ENCODE measurements at places on chromosomes 12 and 14. TPM values are rescaled to one million over a fixed set of nuclear protein-coding genes. Genes with fewer than 3 reads are reported as not detected.

Gene TOMM20L
- polyA plus RNA-seq = 1.9 TPM

Gene KRT85
- polyA plus RNA-seq = not detected

Gene MYRFL
- polyA plus RNA-seq = 0.87 TPM

Gene RIMBP2
- polyA plus RNA-seq = 12.7 TPM

Gene DENR
- 95.2 TPM for polyA plus RNA-seq

Gene IAPP
- not detected for polyA plus RNA-seq

Gene MYH6
- 0.21 TPM for polyA plus RNA-seq

Gene CIDEB
- polyA plus RNA-seq = 22.4 TPM

Gene RPS29
- 1,796 TPM for polyA plus RNA-seq

GRCh38 chr12:4196805-4197420 is 76.6 kb upstream of the CCND2 start:
- DNase-seq = no peak

DNA sequence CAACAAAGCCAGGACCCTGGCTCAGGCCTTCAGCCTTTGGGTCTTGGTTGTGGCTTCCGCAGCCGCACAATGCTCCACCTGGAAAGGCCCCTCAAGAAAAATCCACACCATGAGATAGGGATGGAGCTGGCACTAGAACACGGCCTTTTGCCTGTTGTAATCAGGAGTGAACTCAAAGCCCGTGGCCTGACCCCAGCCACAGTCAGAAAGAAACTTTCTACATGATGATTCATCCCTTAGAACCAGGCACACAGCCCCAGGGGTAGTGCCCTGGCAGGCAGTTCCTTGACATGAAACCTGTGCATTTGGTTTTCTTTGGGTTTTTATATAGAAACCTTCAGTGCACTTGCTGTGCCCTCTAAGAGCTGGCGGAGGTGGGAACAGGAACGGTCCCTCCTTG is 5.1 kb downstream of the CLMN start:
- DNase-seq = no peak

DNA sequence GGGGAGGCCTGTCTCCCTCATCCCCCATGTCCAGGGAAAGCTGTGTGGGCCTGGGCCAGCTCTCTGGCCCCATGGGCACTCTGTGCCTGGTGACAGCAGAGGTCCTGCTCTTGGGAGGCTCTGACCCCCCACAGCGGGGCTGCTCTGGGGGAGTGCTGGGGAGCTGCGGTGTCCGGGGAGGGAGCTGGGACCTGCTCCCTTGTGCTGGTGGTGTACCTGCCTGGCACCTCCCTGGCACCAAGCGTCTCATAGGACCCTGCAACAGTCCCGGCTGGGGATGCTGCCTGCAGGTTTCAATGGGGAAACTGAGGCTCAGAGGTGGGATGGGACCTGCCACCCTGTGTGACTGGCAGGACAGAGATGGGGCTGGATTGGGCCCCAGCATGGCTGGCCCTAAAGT is 111.3 kb downstream of the KIF26A start:
- no peak for DNase-seq

- DNase-seq = no peak
Measured at GRCh38 chr14:69505338-69506240, 21.1 kb downstream of the PLEKHD1 start.

DNA sequence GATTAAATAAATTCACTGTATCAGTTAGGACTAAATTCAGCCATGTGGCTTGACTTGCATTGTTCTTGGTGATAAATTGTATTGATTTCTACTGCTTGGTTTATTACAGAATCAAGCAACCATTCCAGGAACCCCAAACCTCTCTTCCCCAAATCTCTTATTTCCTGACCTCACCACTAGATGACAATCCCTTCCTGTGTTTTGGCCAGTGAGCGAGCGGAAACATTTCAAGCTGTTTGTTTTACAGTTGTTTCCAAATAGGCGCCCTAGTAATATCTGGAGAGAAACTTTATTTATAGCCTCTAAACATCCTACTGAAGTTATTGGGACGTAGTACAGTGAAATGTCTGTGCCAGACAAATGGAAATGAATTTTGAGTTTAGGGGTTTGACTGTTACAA is 161.1 kb downstream of the SNAPC1 start:
- DNase-seq = no peak

DNA sequence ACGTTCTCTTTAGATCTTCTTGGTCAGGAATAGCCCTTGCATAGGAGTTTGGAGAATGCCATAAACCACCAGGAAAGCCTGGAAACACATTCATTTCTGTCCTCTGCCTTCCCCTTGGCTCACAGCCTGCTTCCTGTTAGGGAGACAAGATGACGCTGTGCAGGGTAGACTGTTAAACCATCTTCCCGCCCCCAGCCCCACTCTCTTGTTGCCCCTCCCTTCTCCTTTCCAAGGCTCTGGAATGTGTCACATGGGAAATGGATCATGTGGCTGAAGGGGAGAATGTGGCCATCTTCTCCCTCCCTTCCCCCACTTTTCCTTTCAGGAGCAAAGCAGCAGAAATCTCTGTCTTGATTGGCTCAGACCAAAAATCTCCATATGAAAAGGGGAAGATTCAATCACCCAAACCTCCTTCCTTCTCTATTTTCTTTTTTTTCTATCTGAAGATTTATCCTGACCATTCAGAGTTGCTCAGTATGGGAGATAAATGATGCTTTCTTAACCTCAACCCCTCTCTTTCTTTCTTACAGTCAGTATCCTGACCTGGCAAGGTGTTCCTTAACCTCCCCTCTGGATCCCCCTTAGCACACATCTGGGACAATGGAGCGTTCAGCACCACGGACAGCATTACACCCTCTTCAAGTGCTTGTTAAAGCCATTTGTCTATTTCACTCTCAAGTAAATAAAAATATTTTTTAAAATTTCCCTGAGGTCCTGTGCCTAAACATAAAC is 11.4 kb downstream of the GPR19 start:
- peak; percentile 62 for DNase-seq

DNA sequence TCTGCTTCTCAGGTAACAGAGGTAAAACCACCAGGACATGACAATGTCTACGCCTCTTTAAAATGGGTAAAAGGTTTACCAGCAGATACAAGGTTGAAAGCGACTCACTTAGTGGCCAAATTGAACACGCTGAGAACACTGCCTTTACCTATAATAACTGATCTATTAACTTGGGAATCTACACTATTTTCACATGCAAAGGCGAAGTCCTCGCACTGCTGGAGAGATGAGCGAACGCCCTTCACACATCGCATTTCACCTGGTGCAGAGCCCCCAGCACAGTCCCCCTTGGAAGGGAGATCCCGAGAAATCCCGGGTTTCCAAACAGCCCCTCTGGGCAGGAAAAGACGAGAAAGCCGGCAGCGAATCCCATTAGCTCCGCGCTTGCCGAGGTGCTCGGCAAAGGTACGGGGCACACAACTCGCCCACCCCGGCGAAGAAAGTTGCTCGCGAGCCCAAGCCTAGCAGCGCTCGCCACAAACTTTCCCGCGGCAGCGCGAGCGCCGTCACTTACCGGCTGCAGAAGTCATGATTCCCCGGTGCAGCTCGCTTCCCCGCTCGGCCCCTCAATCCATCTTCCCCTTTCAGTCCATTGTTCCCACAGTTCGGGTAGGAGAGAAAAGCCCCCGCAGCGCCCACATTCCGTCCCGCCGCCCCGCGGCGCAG is 423 bp downstream of the FGD6 start:
- peak; percentile 66 for DNase-seq

- no peak for DNase-seq
Measured at GRCh38 chr12:47068539-47068938, 10.9 kb upstream of the PCED1B start.

DNA sequence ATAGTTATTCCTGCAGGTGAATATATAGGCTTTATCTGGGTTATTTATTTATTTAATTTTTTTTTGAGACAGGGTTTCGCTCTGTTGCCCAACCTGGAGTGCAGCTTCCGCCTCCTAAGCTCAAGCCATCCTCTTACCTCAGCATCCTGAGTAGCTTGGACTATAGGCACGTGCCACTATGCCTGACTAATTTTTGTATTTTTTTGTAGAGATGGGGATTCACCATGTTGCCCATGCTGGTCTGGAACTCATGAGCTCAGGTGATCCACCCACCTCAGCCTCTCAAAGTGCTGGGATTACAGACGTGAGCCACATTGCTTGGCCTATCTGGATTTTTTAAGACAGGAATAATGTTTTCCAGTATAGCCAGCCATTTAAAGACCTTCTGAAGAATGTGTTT is 2.0 kb downstream of the RAN start:
- no peak for DNase-seq

DNA sequence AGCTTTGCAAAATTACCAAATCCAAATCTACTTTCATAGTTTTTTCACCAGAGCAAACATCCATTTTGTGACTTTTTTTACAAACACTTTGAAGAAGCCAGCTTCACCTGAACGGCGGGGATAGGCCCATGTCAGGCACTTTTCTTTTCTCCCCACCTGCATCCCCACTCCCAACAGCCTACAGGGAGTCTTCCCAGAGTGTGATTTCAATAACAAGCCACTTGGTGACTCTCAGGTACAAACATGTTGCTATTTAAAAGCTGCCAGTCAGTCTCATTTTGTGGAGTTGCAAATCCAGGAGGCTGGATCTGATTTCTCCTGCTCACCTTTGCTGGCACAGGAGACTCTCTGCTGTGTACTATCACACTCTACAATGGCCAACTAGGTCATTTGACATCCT is 285.5 kb downstream of the KCNH5 start:
- DNase-seq = no peak

- no peak for DNase-seq
Measured at GRCh38 chr14:94770251-94770749, 387 bp upstream of the GSC start.

GRCh38 chr12:130070126-130070611 is 92.1 kb upstream of the FZD10 start:
- peak; percentile 51 for DNase-seq

GRCh38 chr14:61640158-61641136 is 54.9 kb upstream of the HIF1A start:
- DNase-seq = no peak

- DNase-seq = no peak
Measured at GRCh38 chr12:27008081-27008480, 6.1 kb downstream of the TM7SF3 start.

- DNase-seq = no peak
Measured at GRCh38 chr12:57712701-57713100, 18.8 kb downstream of the OS9 start.

Measured in left renal cortex interstitium (tissue), 4 donors.